ENCODE measurements at places on chromosomes 5 and 9.

DNA sequence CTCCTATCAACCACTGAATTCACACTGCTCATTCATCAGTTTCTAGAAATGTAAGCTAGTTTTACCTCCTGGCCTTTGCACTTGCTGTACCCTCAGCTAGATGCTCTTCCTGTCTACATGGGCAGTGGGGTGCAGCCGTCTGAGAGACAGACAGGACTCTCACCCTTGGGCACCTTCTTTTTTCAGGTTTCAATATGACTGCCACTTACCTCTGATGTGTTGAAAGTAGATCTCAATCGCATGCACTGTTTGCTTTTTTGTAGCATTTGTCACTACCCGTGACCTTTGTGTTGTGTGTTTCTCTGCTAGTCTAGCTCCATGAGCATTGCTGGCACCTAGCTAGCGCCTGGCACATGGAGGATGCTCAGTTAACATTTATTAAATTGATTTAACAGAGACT, 403.1 kb upstream of the TRPC7 start:
- DNase-seq: no peak

GRCh38 chr5:147098233-147098790, 136.5 kb upstream of the STK32A start:
- peak; percentile 56 for DNase-seq

DNA sequence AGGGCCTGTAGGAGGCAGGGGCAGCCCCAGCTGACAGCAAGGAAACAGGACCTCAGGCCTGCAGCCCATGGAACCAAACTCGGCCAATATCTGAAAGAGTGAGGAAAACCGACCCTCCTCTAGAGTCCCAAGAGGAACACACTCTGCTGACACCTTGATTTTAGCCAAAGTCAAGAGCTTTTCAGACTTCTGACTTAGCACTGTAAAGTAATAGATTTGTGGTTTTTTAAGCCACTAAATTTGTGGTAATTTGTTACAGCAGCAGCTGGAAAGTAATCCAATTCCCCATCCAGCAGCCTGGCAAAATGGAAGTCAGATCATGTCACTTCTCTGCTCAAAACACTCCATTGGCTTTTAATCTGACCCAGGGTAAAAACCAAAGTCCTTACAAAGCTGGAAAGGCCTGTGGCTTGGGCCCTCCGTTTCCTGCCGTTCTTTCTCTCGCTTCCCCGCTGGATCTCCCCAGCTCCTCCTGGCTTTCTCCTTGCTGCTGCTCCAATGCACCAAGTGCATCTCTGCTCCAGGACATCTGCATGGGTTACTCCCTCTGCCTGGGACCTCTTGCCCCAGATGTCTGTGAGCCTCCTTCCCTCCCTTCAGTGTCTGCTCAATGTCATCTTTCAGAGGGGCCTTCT, 79.0 kb downstream of the C5orf15 start:
- no peak for DNase-seq

DNA sequence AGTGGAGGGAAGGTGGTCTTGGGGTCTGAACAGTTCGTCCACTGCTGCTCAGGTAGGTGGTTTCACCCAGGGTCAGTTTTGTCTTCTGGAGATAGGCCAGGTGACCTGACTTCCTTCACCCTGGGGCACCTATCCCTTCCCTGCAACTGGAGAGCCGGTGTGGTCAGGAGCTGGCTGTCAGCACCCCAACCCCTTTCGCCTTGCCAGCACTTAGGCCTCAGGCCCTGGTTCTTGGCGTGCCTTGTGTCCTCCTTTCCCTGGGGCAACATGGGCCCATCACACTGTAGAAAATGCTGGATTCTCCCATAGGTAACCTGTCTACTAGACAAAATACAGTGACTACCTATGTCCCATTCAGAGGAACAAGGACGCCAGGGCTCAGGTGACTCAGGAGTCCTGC, 13.1 kb downstream of the PROP1 start:
- DNase-seq: no peak

DNA sequence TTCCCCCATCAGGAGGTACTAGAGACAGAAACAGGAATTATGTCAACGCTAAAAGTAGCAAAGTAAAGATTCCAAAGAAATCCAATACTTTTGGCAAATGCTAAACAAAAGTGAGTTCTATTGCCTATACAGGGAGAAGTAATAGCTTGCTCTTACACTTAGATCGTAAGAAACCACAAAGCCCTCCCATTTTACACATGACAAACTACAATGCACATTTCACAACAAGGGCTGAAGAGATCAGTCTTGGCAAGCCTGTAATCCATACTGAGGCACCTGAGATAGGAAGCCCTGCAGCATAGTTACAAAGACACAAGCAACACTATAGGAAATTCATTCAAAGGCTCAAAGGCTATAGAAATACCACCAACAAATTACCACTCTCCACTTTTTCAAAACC, 7.7 kb downstream of the HNRNPK start:
- no peak for DNase-seq

DNA sequence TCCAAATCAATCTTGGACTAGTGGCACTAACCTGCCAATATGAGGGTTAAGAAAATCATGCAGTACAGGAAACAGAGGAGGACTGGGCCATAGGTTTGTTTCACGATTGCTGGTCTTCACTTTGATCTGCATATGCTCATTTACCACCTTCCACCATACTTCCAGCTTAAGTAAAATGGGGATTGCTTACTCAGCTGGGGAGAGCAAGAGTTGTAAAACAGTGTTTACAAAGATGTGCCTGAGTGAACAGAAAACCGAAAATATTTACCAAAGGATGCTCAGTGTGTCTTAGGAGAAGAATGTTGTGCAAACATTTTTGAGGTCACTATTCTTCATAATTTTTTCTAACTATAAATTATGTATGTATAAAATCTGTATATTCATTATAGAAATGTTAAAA, 65.1 kb upstream of the DNAH5 start:
- no peak for DNase-seq

DNA sequence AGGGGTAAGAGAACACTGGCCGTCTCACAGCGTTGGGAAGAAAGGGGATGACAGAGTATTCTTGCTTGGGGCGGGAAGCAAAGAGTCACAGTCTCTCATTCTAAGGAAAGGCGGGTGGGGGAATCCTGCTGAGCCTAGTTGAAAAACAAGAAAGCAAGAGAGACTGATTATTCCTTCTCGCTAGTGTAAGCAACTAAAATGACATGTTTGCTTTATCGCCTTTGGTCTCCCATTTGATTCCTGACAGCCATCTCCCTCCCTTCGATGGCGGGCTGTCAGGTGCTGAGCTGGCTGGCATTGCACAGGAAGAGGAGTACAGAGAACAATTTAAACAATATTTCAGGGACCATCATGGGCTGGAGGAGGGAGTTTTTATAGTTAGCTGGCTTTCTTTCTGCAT, 331.3 kb downstream of the ASTN2 start:
- no peak for DNase-seq

- no peak for DNase-seq
These were observed 45.5 kb downstream of the IARS1 start for GRCh38 chr9:92247981-92248380.

GRCh38 chr5:124806026-124806372, 59.6 kb upstream of the ZNF608 start:
- no peak for DNase-seq

- no peak for DNase-seq
These were observed 18.5 kb upstream of the LAMC3 start for GRCh38 chr9:130990306-130990977.

DNA sequence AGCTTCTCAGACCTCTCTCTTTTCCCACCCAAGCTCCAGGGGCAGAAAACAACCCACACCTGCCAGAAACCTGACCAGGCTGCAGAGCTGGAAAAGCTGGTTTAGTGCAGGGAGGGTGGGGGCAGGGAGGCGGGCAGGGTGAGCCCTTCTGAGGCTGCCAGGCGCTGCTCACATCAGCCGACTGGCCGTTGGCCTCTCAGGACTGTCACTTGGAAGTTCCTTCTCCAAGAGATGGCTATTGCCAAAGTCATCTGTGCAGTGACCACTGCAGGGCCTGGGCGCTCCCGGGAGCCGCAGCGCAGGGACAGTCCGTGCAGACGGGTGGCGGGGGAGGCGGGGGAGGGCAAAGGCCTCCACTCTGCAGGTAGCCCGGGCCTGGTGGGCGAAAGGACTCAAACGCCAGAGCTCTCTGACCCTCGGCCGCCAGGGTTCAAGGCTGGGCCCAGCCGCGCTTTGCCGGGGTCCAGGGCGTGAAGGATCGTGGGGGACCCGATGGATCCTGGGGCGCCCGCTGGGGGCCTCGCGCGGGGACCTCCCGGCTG, 205.0 kb upstream of the IER5L start:
- DNase-seq: peak; percentile 83

DNA sequence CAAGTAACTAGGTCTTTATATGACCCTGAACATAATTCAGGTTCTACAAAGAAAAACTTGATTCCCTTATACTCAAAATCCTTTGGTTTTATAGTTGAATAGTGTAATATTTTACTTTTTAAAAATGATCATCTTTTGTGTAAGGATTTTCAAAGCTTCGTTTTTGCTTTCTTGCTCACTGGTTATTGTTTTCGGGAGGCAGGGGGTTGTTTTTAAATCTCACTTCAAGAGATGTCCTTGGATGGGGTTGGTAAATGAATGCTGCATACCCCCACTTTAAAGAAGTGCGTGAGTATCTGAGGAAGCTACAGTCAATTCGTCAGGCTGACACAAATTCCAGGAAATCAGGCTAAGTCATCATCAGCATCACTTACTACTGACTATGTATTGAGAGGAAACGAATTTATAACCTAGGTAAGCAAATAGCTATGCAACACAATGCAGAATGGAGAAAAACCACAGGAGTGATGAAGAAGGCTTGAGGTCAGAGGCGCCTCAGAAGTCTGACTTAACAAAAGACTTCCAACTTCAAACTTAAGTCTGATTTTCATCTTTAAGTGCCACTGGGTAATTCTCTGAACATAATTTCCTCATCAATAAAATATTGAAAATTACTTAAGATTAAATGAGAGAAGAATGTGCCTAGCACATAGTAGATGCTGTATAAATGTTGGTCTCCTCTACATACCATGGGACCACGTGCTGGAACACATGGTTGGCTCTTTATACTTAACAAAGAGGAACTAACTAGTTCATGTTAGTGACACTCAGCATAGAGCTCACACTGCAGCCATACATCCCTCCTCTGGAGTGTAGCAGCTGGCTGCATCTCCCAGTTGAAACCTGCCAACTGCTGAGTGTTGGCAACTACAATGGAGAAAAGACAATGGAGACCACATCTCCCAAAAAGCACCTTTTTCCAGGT, 106.0 kb upstream of the KIF2A start:
- DNase-seq: no peak

DNA sequence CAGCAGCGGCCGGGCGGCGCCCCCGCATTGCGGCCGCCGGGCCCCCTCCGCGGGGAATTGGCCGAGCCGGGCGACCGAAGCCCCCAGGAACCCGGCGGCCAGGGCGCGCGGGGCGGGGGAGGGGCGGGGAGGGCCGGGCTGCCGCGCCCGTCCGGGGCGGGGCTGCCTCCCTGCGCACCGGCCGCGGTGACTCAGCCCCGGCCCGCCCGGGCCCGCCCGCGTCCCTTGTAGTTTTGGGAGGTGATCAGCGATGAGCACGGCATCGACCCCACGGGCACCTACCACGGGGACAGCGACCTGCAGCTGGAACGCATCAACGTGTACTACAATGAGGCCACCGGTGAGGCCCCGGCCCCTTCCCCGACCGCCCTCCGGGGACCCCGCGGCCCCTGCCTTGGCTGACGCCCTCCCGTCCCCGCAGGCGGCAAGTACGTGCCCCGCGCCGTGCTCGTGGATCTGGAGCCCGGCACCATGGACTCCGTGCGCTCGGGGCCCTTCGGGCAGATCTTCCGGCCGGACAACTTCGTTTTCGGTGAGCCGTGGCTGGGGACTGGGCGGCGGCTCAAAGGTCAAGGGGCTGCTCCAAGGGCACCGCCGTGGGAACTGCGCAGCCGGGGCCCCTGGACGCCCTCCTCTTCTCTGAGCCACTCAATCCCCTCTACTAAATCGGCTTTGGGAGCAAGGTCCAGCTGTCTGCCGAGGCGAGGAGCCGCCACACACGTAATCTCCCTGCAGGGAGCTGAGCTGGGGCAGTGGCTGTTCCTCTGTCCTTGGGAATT, 592 bp downstream of the TUBB4B start:
- no peak for DNase-seq

- no peak for DNase-seq
These were observed 21.6 kb downstream of the CSF1R start for GRCh38 chr5:150064681-150065220.

DNA sequence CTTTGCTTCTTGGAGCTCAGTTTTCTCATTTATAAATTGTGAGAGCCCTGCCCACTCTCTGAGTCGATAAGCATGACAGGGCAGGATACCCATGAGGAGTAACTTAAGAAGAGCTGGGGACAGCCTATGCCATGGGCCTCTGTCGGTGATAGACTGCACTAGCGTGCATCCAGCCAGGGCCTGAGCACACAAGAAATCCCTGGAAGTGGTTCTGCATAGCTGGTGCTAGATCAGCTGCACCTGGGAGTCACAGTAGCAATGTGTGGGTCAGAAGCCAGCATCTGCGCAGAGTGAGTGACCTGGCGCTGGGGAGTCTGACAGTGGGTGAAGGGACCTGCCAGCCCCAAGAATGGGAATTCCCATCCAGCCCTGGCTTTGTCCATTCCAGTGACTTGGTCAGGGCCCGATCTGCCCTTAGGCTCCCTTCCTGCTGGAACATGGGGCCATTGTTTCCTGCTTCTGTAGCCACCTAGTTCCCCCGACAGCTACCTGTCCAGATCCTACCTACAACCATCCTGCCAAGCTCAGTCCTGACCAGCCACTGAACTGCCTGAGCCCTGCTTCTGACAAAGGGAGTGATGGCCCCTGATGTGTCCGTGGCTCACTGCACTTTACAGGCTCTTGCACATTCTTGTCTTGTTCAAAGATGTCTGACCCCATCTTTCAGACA, 35.9 kb upstream of the NANS start:
- no peak for DNase-seq

GRCh38 chr5:78367318-78367991, 7.0 kb downstream of the SCAMP1 start:
- DNase-seq: no peak

DNA sequence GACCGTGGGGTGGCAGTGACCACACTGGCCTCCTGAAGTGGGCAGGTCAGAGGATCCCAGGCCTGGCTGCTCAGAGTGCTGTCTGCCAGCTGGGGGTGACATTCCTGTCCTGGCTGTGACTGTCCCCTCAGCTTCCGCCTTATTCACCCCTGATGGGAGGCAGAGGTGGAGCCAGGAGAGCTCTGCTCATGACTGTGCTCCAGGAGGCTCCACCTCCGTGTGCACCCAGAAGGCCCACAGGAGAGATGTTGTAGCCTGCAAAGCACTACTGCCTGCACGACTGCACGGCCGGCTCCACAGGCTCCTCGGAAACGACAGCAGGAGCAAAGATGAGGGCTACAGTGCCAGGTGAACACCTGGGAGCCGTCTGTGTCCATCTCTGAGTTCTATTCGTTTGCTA, 60.9 kb downstream of the ROPN1L start:
- DNase-seq: no peak

Measured in right lobe of liver (tissue), 6 donors.